GM10248 (cell line): ENCODE measurements at places on chromosomes 2 and 18.

- no peak for DNase-seq
Measured at GRCh38 chr2:218878926-218879761, 1.5 kb upstream of the WNT10A start.

DNA sequence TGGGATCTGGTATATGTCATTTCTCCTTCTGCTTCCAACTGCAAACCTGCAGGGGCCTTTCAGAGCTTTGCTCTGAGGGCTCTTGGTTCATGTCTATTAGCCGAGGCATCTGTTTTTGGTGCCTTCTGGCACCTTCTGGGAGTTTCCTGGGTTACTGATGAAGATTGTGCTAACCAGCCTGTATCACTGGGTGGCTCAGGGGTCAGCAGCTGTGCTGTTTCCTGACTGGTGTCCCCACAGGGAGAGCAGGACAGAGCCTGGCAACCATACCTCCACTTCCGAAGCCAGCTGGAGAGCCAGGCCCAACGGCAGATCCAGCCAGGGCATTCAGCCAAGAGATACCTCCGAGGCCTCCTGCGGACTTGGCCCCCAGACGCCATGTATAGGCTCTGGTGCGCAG, 17.5 kb downstream of the KIAA2012 start:
- DNase-seq, result no peak

GRCh38 chr2:206064077-206064476, 21.9 kb downstream of the INO80D start:
- DNase-seq, result no peak

- DNase-seq, result no peak
Measured at GRCh38 chr2:96843538-96844268, at the start of gene ANKRD23. ANKRD23 (minus strand) TSS chr2:96844021; CDS start chr2:96843992, 29 bp downstream.

DNA sequence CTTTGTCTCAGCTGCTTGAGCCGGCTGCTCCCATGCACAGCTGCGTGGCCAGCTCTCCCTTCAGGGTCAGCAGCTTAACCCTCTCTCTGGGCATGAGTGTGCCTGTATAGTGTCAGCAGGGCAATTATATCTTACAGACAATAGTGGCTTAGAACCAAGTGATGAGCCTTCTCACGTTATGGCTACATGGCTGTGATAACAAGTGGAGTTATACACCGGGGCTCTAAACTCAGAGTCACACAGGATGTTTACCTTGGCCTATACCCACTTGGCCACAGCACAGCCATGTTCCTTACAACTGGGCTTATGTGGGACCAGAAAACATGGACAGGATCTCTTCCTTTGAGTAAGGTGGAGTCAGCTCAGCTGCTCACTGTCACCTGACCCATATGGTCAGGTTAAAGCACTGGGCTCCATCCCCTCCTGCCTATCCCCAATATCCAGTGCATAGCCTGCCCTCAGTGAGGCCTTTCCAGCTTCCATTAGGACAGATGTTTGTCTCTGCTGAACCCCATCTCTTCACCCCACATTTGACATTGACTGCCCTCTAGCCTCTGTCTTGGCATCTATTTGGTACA, 294.2 kb upstream of the NCKAP5 start:
- no peak for DNase-seq

DNA sequence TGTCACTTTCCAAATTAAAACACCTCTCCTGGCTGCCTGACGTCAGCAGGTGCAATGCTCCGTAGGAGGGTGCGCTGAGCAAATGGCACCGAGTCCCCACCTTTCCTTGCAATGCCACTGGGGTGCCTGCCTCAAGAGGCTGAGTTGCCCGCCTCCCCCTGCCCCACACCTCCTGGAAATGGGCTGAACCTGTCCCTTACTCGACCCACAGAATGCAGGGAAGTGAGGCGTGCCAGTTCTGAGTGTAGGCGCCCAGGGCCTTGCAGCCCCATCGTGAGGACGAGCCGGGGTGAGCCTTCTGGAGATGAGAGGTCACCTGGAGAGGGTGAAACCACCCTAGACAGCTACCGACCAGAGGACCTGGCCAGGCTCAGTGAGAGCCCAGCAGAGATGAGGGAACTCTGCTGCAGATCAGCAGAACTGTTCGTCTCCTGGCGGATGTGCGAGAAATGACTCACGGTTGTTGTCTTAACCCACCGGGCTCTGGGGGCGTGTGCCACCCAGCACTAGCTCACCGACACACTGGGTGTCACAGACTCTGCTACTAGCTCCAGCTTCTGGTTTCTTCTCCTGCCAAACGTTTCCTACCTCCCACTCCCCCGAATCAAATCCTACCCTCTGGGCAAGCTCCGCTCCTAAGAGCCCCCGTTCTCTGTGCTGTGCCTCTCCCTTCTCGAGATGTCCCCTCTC, 168.7 kb upstream of the HDAC4 start:
- DNase-seq, result no peak

DNA sequence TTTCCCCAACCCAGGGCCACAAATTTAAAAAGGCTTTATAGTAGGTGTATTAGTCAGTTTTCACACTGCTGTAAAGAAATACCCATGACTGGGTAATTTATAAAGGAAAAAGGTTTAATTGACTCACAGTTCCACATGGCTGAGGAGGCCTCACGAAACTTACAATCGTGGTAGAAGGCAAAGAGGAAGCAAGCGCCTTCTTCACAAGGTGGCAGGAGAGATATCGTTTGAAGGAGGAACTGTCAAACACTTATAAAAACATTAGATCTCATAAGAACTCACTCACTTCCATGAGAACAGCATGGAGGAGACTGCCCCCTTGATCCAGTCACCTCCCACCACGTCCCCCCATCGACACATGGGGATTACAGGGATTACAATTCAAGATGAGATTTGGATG, 70.4 kb downstream of the FECH start:
- DNase-seq, result no peak

- DNase-seq, result no peak
Measured at GRCh38 chr2:236366397-236366796, 102.2 kb upstream of the ASB18 start.

DNA sequence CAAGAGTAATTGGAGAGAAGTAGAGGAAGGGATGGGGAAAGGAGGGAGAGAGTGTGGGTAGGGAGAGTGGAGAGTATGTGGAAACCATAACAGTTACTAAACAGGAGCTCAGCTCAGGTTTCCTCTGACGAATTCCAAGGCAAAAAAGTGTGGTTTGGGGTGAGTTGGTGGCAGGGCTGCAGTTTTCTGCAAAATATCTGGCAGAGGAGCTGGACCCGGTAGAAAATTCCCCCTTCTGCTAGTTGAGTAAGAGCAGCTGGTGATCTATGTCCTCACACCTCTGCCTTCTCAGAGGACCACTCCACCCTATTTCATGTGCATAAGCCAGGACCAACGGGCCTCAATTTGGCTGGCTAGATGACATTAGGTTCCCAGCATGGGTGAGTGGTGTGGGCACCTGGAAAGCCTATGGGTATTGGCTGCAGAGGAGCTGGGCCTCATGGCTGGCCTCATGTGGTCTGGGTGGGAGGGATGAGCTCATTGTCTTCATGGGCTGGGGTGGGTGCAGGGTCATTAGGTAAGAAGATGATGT, 13.2 kb downstream of the NRP2 start:
- DNase-seq, result no peak

DNA sequence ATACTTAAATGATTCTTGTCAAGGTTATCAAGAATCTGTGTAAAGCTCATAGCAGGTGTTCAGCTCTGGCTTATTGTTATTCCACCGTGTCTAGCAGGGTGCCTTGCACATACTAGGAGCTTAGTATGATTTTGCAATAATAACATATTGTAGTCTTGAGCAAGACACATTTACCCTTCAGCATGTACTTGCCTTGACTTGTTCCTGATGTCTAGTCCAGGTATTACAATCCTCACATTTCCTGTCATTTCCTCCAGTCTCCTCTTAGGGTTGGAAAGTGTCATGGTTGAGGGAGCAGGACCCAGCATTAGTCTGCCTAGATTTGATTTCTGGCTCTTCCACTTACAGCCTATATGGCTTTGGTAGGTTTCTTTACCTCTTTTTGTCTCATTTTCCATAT, 246.1 kb downstream of the RAD51AP2 start:
- no peak for DNase-seq

- DNase-seq, result no peak
Measured at GRCh38 chr2:202270487-202270886, 4.9 kb downstream of the NOP58 start.
